EH (cell line): ENCODE measurements at places on chromosomes 7 and 10.

GRCh38 chr10:27578316-27578715 is 74.2 kb downstream of the RAB18 start:
- no peak for DNase-seq

DNA sequence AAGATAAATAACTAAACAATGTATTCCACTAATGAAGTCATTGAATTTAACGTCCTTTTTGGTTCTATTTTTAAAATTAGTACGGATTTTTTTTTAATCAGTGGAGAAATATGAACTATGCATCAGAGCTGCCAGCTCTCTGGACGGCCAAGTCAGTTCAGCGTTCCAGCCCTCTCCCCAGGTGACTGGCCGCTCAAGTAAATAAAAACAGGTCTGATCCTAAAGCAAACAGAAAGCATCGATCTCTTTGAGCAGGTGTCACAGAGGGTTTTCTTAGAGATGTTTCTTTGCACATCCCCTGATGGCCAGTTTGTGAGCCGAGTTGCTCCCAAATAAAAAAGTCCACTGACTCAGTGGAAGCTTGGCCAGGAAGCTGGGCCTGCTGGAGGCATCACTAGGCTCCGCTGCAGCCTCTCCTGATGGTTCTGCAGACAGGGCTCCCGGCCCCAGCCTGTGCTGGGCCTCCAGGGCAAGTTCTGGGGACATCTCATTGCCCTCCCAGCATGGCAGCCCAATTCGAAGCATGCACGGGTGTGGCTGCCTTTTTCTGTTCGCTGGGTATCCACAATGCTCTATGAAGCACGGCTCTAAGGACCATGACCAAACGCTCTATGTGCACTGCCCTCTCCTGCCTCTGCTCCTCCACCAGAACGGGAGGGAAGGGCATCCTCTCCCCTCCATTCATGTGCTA is 74.7 kb upstream of the PPP2R2D start:
- no peak for DNase-seq

DNA sequence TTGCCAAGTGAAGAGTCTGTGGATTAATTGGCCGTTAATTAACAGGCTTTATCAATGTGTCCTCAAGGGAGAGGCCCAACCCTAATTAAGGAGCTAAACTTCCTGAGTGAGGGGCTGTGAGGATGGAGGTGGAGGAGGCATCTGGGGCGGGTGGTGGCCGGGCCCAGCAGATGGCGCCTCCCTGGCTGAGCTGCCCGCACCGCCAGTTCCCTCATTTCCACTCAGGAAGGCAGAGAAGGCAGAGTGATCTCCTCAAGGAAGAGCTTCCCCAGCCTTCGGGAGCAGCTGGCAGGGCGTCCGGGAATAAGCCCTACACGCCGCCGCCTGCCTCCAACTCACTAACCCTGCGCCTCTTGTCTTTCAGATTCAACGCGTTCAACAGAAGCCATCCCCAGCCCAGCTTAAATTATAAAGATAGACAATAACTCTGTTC is 112.2 kb downstream of the CYTH3 start:
- peak; percentile 86 for DNase-seq

DNA sequence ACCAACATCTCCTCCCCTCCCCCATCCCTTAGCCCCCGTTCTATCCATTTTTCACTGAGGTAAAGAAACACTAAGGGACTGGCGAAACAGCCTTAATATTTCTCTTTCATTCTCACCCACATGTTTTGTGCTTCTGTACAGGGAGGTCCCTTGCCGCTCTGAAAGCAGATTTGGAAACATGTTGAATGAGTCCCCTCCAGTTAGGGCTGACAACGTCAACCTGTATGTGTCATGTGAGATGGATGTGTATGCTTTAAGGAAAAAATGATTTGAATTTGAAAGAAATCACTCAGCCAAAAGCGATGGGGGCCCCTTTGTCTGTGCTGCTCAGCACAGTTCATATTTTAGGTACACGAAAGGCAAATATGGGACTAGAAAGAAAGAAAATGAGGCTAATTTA is 314.3 kb upstream of the LRGUK start:
- no peak for DNase-seq

DNA sequence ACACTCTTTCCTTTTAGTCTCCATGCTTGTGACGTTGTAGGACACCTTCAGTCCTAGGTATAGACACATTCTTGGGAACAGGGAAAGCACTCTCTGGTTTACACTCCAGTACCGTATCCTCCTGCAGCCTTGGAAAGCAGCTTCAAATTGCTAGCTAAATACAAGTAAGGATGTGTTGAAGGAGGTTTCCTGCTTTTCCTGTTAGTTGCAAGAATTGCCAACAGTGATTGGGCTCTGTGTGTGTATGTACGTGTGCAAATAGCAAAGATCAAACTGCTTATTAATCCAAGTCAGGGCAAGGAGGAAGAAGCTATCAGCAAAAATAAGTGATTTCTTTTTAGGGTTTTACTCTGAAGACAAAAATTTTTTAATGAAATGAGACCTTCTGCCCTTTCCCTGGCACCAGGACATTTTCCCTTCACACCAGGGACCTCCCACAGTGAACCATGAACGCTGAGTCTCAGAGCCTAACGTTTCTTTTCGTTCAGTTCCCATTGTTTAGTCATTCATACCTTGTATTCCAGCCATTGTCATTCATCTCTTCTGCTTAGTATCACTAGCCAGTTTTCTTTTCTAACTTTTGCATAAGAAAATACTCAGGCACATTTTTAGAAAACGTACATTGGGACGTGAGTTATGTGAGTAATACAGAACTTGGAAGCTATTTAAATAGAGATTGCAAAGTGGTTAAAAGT is 36.9 kb upstream of the AUTS2 start:
- DNase-seq: no peak

- peak; percentile 71 for DNase-seq
Observed at GRCh38 chr7:76201732-76202665, at the start of gene SRRM3. SRRM3 (plus strand) TSS chr7:76201896; CDS start chr7:76235067, 33,171 bp downstream.
